NCI-H748 treated with DMSO at 0.1 percent for 48 hours (cell line): ENCODE measurements at places on chromosomes 13 and 19.
A peak's percentile ranks its signal among the peaks of the same experiment; 100 is the strongest.

DNA sequence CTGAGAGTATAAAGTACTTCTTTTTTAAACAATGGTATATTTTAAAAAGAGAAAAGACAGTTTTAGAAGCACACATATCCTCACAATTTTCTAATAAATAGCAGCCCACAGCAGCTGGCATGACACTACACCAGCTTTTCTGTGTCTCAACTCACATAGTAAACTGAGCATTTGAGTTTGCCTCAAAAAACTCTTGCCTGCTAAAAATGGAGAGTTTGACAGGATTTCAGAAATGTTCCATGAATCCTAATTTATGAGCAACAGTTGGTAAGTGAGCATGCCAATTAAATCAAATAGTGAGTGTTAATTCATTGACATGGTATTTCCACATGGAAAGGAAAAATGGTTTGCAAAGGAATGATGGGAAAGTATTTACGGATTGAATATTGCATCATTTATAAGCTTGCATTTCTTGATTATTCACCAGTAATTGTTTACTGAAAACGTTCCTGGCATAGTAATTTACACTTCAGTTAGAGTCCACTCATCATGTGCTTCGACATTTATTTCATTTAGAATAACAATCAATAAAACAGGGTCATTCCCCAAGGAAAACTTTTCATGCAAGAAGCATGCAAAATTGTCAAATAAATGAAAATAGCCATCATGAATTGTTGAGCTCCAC is 323.0 kb downstream of the EFNB2 start:
- no peak for DNase-seq

GRCh38 chr19:20565321-20566018 is at the start of gene ZNF737:
TSS of gene ZNF737 (minus strand) at chr19:20565781. CDS start at chr19:20565640, 141 bp downstream.
- peak; percentile 84 for DNase-seq

DNA sequence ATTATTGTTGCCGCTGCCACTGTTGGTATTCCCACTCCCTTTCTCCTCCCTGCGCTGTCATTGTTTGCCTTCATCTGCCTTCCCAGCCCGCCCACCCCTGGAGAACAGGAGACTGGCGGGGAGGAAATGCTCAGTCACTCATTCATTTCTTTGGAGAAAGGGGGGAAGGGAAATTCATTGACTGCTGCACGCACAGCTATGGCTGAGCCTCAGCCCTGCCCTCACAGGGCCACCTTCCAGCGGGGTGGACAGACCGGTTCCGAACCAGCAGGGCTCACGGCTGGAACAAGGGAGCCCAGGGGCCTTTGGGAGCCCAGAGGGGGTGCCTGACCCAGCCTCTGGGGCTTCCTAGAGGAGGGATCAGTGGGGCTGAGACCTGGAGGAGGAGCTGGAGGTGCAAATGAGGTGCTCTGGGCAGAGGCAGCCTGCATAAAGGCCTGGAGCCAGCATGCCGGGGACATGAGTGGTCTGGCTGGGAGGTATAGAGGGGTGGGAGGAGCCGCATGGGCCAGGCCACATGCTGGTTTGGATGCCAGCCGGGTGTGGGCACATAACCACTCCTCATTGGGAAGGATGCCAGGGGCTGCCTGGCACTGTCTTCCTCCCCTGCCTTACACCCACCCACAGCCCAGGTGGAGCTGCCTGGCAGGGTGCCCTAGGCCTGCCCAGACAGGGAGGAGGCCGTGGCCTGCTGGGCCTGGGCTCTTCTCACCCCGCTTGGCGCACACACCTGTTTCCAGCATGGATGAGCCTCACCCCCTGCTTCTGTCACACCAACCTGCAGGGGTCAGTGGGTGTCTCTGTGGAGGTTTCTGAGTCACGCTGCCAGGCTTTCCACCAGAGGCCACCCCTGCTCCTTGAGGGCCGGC is 26.8 kb downstream of the PPP5C start:
- peak; percentile 65 for DNase-seq

DNA sequence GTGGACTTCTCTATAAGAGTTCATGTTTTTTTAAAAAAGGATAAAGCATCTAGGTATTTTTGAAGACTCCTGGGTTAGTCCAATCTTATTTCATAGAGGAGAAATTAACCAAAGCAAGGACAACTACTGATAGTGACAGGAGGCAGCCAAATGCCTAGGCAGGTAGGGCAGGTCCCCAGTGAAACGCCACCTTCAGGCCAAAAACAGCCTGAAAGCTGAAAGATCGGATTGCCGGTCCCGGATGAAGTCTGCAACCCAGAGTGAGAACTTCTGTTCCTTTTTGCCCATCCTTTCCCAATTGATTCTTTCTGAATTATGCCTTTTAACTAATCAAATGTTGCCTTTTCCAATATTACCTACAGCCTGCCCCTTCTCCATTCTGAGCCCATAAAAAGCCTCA is 6.1 kb upstream of the GGACT start:
- DNase-seq = no peak

DNA sequence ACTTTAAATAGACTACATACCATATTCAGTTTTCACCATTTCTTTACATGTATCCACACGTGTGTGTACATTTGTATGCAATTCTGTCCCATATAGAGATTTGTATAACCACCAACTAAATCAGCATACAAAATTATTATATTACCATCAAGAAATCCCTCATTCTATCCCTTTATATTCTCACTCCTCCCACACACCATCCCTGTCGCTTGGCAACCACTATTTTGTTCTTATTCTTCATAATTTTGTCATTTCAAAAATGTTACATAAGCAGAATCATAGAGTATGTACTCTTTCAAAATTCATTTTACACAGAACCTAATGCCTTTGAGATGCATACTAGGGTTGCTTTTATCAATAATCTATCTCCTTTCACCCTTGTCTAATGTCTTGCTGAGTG is 740.5 kb downstream of the SLITRK5 start:
- DNase-seq = no peak

GRCh38 chr19:35164418-35164817 is 9.9 kb downstream of the FXYD5 start:
- DNase-seq = no peak
